B cell (primary cell): ENCODE measurements at places on chromosomes 13 and 19. TPM values are rescaled to one million over a fixed set of nuclear protein-coding genes. Genes with fewer than 3 reads are reported as not detected.

DNA sequence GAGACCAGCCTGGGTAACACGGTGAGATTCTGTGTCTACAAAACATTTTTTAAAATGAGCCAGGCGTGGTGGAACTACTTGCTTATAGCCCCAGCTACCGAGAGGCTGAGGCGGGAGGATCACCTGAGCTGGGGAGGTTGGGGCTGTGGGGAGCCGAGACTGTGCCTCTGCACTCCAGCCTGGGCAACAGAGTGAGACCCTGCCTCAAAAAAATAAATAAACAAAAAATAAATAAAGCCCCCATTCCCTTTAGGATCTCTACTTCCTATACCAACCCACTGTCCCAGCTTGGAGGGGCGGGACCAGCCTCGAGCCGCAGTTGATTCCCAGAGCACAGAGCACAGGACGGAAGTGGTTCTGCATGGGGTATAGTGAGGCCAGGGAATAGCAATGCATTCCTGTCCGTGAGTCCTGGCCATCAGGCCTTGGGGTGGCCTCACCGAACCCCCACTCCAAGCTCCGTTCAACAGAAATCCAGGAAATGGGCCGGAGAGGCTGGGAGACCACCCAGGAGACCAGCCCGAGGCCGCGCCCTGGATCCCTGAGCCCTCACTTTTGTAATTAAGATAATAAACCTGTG lies 4.9 kb upstream of the PTBP1 start:
- DNase-seq = no peak

DNA sequence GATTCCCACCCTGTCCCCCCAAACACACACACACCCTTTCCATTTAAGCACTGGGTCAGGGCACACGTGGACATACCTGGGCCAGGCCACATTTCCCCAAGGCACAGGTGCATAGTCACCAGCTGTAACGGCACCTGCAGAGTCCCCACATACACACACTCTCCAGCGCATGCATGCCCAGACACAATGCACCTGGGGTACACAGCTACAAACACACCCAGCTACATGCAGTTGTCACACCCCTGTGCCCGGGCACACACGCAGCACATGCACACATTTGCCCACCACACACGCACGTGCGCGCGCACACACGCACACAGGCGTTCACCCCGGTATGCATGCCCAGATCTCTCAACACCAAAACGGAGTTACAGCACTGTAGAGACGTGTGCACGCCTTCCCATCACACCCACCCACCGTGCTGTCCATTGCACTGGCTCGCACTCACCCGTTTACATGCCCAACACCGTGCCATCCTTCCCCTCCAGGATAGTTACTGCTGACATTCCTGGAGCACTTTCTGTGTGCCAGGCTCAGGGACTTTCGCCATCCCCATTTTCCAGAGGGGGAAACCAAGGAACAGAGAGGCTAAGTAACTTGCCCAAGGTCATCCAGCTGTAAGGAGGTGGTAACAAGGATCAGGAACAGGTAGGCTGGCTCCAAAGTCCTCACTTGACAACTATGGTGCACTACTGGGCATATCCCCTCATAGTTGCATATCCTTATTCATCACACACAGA lies 749 bp upstream of the SHANK1 start:
- DNase-seq = no peak

GRCh38 chr13:74101436-74101835 lies 32.8 kb downstream of the KLF12 start:
- no peak for DNase-seq

DNA sequence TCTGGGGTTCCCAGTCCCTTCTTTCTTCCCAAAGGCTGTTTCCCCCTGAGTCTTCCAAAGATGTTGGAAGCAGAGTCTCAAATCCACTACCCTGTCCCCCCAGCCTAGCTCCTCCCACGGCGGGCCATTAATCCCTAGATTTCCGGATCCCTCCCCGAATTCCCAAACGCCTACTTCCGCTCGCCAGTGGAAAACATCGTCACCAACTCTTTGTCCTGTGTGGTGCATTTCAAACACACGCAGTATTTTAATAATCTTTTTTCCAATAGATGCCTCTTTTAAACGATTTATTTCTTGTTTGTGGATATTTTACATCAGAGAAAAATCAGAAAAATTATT lies 610 bp downstream of the ZNF791 start:
- no peak for DNase-seq

DNA sequence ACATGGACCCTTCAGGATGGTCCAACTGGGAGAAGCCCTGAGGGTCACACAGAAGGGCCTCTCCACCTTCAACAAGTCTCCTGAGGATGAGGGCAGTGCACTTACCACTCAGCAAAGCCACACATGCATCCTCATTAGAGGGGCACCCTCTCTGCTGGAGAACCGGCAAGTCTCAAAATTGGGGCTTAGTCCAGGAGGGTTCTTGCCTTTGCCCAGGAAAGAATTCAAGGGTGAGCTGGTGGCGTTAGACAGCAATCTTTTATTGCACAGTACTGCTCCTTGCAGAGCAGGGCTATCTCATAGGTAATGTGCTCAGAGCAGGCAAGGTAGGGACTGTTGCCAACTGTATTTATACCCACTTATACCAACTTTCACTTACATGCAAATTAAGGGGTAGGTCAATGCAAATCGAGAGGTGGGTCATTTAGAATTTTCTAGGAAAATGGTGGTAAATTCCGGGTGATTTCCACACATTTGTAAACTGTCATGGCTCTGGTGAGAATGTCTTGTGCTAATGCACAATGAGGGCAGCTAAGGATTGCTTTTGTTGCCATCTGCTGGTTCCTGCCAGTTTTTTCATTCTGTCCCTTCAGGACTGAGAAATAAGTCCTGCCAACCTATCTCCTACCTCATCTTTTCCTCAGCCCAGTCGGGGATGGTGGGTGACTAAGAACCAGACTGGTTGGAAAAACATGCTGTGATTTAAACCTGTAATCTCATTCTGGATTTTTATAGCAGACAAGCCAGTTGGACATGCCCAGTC lies 27.8 kb upstream of the IGSF23 start:
- DNase-seq = no peak

DNA sequence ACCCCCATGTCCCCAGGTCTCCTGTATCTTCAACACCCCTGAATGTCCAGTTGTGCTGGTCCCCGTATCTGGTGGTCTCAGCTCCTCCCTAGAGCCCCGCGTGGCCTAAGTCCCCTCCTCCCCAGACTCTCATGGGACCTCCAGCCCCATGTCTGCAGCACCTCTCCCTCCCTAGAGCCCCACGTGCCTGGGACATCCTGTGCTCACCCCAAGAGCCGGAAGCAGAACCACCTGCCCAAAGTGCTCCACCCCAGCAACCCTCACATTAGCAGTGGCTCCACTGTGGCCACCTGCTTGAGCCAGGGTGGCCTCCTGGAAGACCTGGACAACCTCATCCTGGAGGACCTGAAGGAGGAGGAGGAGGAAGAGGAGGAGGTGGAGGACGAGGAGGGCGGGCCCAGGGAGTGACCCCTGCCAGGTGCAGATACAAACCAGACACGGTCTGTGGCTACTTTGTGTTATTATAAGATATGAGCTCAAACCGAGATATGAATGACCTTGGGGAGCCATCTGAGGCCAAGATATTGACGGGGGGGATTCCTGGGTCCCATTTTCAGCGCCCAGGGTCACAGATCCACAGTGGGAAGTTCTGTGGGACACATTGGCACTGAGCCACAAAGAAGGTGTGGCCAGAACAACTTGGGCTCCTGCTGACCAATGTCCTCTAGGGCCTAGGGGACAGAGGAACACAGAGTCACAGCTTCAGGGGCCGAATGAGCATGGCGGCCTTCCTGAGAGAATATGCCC lies 6.0 kb downstream of the SHFL start:
- peak; percentile 62 for DNase-seq

DNA sequence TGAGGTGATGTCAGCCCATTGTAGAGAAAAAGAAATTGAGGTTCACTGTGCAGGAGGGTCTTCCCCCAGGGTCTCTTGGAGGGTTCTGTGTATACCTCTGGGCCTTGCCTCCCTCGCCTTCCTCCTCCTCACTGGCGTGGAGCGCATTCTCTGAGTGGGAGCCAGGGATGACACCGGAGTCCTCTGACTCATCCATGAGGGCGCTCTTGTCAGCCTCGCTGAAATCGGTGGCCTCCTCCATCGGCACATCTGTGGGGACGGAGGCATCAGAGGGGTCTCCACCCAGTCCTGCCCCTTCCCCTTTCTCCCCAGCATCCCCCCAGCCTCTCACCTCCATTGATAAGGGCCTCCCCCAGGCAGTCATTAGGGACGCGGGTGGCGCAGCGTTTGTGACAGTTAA lies 16.2 kb downstream of the PRKD2 start:
- DNase-seq = no peak

DNA sequence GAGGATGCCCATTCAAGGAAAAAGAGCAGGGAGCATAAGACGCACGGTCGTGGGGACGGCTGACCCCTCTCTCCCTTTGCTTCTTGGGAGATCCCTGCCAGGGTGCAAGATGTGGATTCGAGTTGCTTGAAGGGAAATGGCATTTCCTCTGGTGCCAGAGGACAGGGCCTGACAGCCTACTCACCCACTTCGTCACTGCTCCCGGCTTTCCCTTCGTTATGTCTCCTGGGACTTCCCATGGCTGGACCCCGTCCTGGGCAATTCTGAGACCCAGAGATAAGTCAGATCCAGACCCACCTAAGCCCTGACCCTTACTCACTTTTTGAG lies 1.2 kb downstream of the TBC1D17 start:
- no peak for DNase-seq

Gene GPC6
- not detected in 2 replicates for total RNA-seq

Gene DKKL1
- total RNA-seq = 0.68 and 1.2 TPM in 2 replicates

Gene PEAK3
- 0.71 and 0.90 TPM in 2 replicates for total RNA-seq

Gene SIGLEC10
- 49.1 and 49.4 TPM in 2 replicates for total RNA-seq

Gene KISS1R
- 0.56 and 0.79 TPM in 2 replicates for total RNA-seq
